ENCODE measurements at places on chromosomes 1 and 21. TPM values are rescaled to one million over a fixed set of nuclear protein-coding genes. Genes with fewer than 3 reads are reported as not detected.

The MYBPH gene
- not detected for total RNA-seq

The CELA2A gene
- not detected for total RNA-seq

The PTBP2 gene
- total RNA-seq, result 55.0 TPM

DNA sequence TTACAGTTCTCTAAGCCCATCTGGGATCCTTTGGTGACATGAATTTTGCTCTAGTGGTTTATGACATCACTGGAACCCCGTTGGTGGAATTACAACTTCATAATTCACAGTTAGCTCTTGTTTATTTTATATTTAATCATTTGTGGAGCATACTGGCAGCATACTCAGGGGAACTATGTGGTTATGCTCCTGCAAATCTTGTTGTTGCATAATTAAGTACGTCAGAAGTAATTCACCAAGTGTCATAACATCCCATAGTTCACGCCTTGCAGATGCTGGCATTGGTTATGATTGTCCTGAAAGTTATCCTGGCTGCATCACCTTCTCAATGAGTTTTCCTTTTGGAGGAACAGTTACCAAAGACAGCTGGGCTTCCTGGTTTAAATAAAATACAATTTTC lies 16.5 kb downstream of the PRRX1 start:
- no peak for DNase-seq

DNA sequence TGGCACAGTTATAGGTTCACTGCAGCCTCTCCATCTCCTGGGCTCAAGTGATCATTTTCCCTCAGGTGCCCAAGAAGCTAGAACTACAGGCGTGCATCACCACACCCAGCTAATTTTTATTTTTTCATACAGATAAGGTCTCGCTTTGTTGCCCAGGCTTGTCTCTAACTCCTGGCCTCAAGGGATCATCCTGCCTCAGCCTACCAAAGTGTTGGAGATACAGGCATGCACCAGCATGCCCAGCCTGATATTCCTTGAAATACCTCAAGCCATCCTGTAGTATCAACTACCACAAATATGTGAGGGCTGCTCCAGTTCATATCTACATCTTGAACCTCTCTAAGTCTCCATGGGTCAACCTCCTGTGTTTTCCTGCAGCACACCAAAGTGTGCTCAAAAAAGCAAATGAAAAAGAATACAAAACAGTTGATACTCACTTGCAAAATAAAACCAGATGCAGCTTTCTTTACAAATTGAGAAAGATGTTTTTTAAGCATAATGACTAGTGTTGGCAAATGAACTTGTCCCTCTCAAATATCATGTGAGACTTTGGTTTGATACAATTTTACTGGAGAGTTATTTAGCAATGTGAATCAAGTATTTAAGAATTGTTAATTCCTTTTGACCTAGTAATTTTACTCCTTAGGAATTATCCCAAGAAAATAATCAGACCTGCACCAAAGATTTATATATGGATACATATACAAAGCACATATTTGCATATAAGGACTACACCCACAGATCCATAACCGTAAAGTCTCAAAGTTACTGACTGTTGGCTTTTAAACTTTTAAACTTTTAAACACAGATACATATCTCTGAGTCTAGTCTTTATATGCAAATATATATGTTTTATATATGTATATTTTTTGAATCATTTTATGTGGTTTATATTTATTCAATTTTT lies 197.7 kb downstream of the NRIP1 start:
- no peak for DNase-seq

GRCh38 chr1:223126741-223127140 lies 16.3 kb downstream of the TLR5 start:
- DNase-seq, result no peak

- DNase-seq, result no peak
Observed at GRCh38 chr1:90318431-90318830, 323.5 kb downstream of the ZNF326 start.

DNA sequence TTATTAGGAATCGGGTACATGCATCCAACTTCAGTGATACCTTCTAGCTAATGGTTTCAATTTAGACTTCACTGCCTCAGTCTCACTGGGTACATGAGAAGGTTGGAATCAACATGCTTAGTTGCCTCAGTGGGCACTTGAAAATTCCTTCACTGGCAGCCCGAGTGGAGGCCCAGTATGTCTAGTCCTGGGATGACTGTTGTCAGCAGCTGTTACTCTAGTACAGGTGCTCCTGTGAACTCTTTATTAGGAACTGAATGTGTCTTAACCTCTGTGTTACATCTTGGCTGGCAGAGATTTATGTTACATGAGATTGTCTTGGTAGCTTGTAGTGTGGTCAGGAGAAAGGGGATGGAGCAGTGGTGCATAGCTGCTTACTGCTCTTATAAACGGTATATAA lies 13.4 kb downstream of the PLA2G2E start:
- no peak for DNase-seq

DNA sequence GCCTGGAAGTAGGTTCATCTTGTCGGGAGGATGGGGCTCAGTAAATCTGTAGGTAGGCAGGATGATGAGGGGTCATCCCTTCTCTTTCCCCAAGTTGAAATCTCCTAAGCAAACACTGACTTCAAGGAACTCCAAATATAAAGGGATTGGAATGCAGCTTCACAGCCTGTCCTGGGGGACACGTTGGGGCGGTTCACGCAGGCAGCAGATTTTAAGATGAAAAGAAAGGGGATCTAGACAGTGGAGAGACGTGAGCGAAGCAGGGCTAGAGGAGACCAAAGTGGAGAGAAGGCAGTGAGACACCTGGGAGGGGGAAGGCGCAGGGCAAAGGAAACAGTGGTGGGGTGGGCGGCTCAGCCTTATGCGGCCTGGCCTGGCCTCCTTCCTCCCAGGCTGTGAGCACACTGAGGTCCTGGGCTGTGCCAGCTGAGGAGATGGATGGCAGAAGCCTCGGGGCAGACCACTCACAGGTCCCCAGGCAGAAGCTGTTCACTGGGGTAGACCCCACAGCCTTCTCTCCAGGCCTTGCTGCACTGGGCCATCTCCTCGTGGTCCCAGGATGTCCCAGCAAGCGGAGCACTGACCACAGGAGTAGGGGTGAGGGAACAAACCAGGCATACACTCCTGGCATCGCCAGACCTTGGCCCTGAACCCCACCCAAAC lies 51.7 kb downstream of the TOR1AIP2 start:
- DNase-seq, result no peak

GRCh38 chr1:103563056-103563455 lies 8.3 kb upstream of the AMY2B start:
- DNase-seq, result no peak
